Urothelium cell line (cell line): ENCODE measurements at places on chromosomes 16 and 17.

- peak; percentile 23 for DNase-seq
These were observed 10.7 kb upstream of the KRT28 start for GRCh38 chr17:40810494-40810893.

DNA sequence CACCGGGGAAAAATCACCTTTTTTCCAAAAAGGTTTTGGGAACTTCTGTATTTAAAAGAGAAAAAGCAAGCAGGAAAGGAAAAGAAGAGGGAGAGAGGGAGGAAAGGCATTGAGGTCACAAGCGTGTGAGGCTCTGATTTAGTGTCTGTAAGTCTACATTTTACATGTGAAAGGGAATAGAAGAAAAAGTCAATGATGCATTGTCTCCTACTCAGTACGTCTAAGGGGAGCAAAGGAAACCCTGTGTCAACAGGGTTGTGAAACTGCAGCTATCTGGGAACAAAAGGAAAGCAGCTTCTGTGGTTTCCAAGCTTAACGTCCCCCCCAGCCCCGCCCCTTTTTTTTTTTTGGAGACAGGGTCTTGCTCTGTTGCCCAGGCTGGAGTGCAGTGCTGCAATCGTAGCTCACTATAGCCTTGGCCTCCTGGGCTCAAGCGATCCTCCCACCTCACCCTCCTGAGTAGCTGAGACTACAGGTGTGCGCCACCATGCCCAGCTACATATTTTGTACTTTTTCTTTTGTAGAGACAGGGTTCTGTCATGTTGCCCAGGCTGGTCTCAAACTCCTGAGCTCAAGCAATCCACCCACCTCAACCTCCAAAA, 1.8 kb upstream of the CDC42EP4 start:
- no peak for DNase-seq

DNA sequence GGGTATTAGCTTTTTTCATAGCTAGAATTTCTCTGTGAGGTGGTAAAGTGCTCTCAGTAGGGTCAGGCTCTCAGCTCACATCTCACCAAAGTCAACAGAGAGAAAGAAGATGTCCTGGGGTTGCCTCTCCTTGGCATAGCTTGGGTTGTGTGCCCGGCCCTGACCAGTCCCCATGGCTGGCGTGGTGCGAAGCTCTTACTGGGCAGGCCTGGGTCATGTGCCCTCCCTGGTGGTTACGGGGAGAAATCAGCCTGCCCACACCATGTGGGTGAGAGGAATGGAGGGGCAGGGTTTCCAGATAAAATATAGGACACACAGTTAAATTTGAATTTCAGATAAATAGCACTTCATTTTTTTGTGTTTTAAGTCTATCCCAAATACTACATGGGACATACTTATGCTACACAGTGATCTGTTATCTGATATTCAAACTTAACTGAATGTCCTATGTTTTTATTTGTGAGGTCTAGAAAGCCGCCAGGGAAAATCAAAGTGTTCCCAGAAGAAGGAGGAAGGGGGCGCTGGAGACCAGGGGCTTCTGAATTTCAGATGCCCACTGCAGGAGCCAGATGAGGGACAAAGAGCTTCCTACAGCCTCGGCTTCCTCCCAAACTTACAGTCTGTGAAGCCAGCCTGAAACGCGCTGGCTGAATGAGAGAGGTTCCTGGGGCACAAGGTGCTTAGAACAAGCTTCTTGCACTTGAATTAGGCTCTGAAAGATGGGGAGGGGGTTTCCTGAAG, 45.4 kb downstream of the NKD1 start:
- DNase-seq = no peak

- DNase-seq = no peak
These were observed 16.1 kb downstream of the WIPI1 start for GRCh38 chr17:68441070-68441770.

DNA sequence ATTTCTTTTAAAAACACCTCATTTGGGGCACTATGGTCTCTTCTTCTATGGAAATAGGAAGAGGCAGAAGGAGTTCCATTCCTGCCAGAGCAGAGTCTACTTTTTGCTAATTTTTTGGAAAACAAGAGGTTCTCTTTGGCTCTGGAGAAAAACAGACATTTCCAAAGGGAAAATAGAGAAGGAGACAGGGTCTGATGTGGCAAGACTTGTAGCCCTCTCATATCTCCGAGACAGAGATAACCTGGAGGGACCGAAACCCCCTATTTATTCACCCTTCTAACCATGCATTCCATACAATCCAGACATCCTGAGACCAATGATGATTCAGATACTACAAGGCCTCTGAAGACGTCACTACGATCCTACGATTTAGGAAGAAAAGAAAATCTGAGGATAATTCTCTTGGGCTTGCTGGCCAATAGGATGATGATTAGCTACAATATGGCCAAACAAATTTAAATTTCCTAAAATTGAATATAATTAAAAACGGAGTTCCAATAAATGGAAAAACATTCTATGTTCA, 70.2 kb downstream of the HIC1 start:
- DNase-seq = no peak

DNA sequence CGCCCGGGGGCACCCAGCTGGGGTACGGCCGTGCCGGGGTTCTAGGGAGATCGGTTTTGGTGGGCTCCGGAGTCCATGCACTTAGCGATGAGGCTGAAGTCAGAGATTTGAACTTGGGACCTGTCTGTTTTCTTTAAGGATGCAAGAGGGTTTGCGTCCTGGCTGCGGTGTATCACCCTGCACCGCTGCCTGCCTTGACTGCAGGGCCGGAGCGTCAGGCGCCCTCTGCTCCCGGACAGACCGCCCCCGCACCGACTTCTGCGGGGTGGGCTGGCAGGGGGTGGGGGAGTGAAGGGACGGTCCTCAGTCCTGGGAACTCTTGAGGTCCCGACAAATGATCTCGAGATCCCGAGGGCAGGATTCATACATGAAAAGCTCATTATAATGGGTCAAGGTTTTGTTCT, 701 bp downstream of the PDP2 start:
- DNase-seq = no peak

- DNase-seq = no peak
These were observed 157.8 kb upstream of the RPH3AL start for GRCh38 chr17:510226-510917.

- DNase-seq = no peak
These were observed 162.8 kb downstream of the BCAS3 start for GRCh38 chr17:60840456-60840855.

DNA sequence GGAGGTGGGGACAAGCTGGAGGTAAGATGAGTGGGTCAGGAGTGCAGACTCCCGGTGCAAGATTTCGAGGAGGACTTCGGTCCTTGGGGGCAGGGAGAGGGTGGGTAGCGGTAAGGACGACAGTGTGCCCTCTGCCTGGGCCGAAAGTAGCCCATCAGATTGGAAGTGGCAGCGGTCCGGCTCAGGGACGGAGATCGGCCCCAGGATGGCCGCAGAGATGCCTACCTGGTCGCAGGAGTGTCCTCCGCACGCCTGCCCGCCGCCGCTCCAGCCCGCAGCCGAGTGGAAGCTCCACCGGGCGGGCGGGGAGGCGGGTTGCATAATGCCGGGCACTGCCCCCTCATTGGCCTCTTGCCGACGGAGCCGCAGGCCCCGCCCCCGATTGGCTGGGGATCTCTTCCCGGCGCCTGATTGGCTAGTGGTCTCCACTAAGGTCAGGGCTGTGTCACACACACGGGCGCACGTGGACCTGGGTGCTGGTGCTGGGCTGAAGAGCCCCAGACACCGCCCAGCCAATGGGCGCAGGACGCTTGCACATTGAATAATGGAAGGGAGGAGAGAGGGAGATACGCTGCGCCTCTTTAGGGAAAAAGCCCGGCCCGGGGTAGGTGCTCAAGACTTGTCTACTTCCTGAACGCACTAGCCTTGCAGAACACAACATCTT, at the start of gene PER1:
TSS of gene PER1 (minus strand) at position 293 of the 664 bp plus-strand sequence. CDS start 1,698 bp downstream, outside the sequence.
- DNase-seq = peak; percentile 86

- no peak for DNase-seq
These were observed 245.4 kb downstream of the SHISA9 start for GRCh38 chr16:13146829-13147228.

DNA sequence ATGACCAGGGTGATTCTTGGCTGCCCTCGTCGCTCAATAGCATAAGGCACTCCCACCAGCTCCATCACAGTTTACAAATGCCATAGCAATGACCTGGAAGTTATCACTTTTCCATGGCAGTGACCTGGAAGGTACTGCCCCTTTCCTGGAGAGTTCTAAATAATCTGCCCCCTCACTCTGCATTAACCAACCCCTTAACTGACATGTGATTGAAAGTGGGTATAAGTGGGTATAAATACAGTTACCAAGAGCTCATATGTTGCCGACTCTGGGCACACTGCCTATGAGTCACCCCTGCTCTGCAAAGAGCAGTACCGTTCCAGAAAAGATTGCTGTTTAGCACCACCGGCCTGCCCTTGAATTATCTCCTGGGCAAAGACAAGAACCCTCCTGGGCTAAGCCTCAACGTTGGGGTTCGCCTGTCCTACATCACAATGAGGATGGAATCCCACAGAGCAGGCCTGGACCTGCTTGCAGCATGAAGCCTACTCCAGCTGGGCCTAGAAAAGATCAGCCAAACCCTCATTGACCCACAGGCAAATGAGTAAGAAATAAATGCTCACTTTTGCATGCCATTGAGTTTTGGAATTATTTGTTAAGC, 95.2 kb upstream of the SEC14L1 start:
- no peak for DNase-seq

DNA sequence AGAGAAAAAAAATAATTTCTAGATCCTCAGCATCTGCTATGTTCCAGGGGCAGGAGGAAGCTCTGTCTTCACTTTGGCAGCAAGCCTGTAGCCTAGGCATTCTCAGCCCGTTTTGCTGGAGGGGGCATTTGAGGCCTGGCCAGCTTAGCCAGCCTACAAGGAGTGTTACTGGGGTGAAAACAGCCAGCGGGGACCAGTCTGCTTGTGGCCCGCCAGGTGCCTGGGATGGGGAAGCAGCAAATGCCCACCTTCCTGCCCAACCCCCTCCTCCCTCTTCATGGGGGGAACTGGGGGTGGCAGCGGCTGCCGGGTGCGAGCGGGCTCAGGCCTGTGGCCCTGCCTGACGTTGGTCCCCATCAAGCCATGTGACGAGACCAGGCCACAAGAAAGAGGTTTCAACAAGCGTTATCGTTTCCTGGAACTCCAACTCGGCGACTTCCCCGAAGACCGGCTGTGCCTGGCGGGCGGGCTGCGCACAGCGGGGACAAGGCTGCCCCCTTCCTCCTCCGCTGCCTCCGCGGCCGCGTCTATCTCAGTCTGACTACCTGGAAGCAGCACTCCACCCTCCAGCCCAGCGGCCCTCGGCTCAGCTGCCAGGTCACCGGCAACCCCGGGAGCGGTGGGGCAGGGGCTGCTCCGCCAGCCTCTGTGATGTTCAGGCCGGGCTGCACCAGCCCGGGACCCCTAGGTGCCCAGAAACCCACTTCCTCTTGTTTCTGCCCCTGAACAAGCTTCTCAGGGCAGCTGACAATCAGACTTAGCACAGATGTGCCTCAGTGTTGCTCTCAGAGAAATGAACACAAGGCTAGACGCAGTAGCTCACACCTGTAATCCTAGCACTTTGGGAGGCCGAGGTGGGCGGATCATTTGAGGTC, 22.9 kb downstream of the SOCS1 start:
- DNase-seq = no peak

GRCh38 chr16:69431948-69432468, 7.6 kb downstream of the CYB5B start:
- no peak for DNase-seq

GRCh38 chr17:65293584-65294180, 156.5 kb downstream of the RGS9 start:
- DNase-seq = no peak

DNA sequence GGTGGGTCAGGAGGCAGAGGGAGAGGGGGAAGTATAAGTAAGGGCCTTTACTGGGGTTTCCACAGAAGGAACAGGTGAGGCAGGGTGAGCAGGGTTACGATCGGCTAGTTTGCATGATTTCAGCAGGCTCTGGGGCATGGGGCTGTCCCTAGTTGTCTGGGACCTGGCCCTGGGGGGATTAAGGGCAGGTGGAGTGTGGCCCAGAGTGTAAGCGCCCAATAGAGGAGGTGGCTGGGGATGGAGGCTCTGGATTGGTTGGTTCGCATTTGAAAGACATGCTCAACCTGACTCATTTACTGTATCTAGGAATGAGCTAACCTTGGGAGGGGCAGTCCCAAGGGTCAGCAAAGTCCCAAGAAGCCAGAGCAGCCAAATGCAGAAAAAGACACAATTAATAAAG, 230.3 kb downstream of the MAP2K4 start:
- no peak for DNase-seq

DNA sequence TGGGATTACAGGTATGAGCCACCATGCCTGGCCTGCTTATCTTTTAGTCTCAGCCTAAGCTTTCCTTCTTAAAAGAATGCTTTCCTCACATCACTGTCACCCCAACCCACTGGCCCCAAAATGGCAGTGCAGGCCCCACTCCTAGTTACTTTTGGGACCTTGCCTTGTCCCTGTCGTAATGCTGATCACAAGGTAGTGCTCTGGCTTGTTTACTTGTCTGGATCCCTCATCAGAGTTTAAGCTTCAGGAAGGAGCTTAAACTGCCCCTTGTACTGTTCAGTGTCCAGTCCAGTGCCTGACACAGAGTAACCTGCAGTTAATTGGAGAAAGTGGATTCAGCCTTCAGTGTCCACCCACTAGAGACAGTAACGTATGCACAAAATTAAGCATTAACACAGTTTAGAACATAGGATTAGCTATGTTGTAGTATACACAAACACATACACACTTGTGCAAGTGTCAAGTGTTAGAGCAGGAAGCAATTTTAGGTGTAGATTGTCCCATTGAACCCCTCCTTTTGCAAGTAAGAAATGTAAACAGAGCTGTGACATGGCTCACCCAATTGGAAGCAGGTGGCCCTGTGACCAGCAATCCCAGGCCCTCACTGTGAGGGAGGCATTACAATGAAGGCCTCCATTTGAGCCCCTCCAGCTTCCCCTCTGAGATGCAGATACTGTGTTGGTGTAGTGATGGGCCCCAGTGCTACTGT, 44.2 kb downstream of the LDHD start:
- DNase-seq = no peak

- DNase-seq = no peak
These were observed 93.9 kb upstream of the FA2H start for GRCh38 chr16:74868501-74868900.

DNA sequence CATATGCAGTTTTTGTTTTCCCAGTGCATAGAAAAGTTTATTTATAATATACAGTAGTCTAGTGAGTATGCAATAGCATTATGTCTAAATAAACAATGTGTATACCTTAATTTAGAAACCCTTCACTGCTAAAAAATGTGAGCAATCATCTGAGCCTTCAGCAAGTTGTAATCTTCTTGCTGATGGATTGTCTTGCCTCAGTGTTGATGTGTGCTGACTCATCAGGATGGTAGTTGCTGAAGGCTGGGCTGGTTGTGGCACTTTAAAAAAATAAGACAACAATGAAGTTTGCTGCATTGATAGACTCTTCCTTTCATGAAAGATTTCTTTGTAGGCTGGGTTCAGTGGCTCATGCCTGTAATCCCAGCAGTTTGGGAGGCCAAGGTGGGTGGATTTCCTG, 13.9 kb upstream of the CAPNS2 start:
- DNase-seq = peak; percentile 57

DNA sequence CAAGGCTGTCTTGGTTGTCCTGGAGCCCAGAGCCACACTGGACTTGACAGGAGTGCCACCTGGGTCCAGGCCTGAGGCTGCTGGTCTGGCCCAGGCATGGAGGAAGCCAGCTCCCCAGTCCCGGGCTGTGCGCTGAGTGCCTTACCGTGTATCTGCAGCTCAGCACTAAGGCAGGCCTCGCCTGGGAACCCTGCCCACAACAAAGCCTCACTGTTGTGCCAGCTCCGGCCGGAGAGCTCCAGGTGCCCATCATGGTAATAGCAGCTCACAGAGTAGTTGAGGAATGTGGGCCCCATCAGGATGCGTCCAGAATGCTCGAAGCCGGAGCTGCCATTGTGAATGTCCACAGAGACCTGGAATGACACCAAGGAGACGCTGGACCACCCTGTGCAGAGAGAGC, 72.2 kb downstream of the RMI2 start:
- no peak for DNase-seq
